ENCODE measurements at places on chromosomes 4 and X.

DNA sequence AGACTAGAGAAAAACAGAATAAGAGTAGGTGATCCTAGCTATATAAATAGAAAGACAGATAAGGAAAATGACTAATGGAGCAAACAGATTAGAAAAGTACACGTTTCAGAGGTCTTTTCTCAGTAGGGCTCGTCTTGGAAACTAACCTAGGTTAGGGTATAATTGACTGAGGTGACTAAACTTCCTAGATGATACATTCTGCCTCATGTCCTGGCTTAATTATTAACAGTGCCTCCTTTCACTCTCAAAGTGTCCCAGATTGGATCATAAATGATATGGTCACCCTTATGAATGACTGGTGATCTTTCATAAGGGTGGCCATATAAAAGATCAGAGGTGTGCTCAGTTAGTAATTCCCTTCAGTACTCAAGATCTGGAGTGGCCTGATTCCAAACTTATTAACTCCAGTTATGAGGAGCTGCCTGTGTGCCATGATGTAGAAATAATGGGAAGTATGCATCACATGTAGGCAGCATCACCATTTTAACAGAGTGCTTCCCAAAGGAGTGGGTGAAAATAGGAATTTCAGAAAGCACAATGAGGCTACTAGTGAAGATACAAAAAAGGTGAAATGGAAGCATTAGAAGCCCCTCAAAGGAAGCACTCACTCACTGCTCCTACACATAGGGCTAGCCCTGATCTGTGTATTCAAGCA is 14.7 kb upstream of the GRIA3 start:
- DNase-seq: no peak

GRCh38 chr4:4829837-4830236 is 29.6 kb upstream of the MSX1 start:
- no peak for DNase-seq

DNA sequence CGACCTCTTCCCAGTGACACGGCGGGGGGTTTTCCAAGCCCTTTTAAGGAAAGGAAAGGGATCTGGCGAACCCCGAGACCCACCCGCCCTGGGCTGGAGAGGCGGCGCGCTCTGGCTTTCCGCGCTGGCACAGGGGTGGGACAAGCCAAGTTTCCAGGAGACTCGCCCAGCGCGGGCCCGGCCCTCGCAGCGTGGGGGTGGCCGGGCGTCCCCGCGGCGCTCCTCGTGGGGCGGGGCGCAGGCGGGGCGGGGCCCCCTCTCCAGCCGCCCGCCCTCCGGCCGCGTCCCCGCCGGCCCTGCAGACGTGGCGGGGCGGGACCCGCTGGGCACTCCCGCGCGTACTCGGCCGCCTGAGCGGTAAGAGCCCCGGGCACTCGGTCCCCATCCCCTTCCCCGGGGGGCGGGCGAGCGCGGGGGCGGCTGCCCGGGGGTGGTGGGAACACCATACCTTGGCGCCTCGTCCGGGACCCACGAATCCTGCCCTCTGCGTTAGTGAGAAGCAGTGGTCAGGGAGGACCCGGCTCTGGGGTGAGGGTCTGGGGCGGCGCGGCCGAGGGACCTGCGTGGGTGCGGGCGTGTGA is at the start of gene FAM114A1:
TSS of gene FAM114A1 (plus strand) at position 329 of the 581 bp plus-strand sequence. CDS start 10,273 bp downstream, outside the sequence.
- no peak for DNase-seq

GRCh38 chrX:115547448-115547847 is 13.5 kb upstream of the PLS3 start:
- no peak for DNase-seq

DNA sequence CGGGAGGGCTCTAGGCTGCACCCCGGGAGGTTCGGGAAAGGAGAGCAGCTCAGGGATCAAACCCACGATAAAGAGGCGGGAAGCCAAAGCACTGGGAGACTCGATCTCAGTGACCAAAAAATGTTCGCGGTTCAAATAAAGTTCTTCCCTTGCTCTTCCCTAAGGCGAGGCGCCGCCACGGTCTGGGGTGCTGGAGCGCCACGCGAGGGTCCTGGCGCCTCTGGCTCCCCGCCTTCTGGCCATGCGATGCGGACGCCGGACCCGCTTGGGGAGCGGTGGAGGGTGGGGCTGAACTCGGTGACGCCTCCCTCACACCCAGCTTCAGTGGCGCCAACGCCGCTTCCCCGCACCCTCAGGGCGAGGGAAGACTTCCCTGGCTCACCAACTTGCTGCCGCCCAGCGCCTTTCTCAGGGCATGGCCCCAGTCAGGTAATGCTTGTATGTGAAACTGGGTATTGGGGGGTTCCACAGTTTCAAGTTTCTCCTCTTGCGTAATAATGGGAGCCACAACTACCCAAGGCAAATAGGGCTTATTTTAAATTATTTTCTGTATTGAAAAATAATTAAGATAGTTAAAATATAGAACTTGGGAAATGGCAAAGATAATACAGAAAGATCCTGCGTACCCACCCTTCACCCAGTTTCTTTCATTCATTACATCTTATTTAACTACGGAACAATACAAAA is at the start of gene QRFPR:
TSS of gene QRFPR (minus strand) at position 243 of the 687 bp plus-strand sequence. CDS start 371 bp downstream, outside the sequence.
- DNase-seq: no peak

DNA sequence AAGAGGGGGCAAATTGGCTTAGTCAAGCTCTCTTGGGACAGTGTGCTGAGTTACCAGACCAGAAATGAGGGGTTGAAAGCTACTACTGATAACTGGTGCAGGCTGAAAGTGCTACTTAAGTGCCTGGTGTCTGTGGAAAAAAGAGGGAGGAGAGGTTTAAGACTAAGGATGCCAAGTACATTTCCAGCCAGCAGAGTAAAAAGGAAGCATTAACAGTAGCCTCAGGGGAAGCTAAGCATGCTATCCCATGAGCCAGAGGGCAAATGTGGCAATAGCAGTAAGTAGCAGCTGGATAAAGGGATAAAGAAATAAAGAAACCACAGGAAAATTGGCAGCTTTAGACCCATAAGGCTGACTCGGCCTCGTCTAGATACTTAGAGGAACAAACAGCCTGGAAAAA is 196.3 kb upstream of the MAB21L2 start:
- DNase-seq: no peak

DNA sequence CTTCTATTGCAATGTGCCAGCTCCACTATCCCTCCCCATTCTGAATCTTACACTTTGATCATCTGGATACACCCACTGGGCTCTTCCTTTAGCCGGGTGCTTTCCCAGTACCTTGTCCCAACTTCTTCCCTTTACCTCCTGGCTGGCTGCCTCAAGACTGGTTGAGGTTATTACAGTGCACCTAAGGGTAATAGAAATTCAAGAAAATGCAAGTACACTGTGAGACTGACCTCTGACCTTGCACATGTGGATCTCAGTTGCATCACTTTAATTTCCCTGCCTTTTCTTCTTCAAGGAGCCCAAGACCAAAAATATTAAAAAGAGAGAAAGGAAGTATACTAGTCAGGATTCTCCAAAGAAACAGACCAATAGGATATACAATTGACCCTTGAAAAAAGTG is 53.9 kb upstream of the NOCT start:
- no peak for DNase-seq

GRCh38 chrX:37646254-37646653 is 39.3 kb upstream of the XK start:
- DNase-seq: no peak

- DNase-seq: no peak
Observed at GRCh38 chrX:23901805-23902204, 5.9 kb downstream of the APOO start.

- peak; percentile 41 for DNase-seq
Observed at GRCh38 chrX:106481341-106481740, 130.4 kb upstream of the RADX start.

DNA sequence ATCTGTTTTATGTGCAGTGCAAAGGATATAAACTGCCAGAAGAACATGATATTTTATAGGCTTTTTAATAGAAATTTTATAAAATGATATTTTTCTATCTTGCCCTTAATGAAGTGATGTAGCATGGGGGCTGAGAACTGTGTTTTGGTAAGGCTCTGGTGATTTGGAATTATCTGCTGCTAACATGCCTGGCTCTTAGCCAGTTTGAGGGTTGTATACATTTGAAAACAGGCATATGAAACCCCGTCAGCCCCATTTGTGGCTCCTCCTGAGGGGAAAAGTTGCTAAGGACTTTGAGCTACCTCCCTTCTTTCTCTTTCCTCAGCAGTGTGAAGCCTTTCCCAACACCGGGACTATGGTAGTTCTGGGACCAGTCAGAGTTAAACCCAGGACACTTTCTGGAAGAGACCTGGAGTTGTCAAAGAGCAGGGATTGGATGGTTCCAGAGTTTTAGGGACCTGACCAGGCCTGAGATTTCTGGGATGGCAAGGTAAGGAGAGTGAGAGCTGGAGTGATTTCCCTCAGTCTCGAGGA is 4.7 kb downstream of the SFRP2 start:
- DNase-seq: no peak

DNA sequence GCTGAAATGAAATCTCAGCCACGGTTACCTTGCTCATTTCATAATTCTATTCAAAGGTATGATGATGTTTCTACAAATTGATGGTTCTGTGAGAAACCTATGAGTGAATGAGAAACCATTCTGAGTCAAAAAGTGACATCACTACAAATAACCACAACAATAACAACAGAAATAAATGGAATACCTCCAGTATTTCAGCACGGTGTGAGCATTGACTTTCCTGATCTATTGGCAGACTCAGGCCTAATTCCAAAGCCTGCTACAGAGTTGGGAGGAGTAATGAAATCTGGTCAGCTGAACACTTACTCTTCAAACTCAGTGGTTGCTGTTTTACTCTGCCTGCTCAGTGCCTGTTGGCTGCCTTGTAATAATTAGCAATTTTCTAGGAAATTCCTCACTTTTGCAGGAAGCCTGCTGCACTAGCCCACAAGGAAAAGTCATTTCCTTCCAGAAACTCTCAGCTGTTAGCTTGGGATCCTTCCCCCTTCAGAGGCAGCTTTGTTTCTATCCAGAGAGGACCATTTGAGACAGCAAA is 18.8 kb upstream of the SYNPO2 start:
- no peak for DNase-seq

DNA sequence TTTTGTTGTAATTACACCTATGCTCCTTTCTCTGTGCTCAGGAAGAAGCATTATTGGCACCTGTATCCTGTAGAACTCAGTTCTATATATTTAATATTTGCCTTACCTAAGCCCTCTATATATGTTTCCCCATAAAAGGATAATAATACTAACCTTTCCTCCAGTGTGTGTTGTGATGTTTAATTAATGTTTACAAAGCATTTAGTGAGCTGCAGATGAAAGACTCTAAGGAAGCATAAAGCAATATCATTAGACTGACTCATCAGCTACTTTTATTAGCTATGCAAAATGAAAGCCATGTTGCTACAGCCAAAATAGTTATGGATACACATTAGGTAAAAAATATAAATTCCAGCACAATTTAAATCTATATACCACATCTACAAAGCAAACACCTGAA is 93.6 kb upstream of the PTPN13 start:
- DNase-seq: no peak

DNA sequence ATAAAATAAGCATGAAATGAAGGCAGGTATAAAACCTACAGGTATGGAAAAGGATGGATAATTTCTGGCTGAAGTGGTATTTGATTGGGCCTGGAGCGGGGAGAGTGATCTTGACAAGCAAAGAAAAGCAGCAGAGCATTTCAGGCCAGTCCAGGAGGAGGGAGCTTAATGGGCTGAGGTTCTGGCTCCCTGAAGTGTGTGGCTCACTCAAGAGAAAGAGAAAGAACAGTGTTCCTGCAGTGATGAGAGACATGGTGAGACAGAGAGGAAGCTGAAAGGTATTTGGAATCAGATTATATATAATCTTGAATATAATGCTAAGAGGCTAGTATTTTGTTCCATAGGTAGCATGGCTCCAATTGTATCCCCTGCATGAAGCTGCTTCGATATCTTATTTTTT is 153.5 kb downstream of the MGST2 start:
- no peak for DNase-seq

DNA sequence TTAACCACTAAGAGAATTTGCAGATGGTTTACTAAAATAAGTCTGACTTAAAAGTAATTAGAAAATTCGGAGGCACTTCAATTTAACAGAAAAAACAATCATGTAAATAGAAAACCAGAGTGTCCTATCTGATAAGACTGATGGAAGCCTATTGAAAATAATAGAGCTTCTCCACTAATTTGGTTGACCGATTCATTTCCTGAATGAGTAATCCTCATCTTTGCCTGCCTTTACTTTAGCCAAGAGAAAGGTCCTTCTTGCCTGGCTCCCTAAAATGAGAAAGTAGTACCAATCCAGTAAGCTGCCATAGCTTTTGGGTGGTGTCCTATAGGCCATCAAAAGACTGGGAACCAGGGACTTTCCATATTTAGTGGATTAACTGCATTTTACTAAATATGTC is 48.4 kb downstream of the KCNIP4 start:
- no peak for DNase-seq

DNA sequence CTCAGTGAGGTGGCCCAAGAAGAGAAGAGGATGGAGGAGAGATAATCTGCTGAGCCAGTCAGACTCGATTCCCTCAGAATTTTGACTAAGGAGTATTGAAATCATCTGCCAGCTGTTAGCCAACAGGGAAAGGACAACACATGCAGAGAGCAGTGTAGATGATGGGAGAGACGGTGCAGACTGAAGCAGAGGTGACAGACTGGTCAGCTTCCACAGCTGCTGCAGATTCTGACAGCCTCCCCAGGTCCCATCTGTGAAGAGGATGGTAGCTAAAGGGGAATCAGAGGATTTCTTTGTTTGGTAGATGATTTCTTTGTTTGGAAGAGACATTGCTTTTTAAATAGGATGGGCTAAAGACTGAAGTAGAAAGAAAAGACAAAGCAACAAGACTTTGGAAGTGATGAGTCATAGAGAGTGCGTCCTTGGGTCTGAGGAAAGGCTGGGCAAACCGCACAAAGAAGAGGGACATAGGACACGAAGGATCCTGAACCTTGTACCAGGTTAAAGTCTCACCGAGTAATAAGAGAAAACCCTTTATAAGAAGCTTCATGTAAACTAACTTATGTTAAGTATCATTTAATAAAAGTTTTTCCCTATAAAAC is 27.6 kb downstream of the INTU start:
- DNase-seq: no peak

DNA sequence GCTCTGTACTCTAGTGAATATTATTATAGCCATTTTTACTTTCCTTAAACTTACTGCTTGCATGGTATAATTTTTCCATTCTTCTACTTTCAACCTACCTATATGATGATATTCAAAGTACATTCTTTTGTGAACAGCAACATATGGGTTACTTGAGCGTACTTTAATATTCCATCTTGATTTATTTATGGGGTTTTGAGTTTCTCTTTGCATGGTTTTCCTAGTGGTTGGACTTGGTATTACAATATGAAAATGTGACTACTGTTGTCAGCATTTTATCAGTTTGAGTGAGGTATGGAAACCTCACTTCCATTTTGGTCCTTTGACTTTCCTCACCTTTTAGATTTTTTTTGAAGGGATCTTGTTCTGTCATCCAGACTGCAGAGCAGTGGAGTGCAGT is 35.9 kb downstream of the ADGRG4 start:
- no peak for DNase-seq

DNA sequence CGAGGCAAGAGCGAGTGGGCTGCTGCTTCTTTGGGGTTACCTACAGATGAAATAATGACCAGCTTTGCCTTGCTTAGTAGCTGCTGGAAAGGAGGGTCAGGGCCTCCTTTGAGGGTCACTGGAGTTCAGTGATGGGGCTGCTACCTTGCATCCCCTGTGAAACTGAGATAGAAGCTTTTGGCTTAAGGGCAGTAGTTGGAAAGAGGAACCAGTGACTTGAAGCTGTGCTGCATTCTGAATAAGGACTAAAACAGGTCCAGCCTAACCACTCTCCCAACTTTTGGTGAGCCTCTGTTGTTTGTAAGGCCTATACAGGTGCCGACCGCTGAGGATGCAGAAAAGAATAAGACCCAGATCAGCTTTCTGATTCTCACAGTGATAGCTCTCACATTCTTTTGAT is 41.2 kb downstream of the RASL11B start:
- no peak for DNase-seq

- DNase-seq: no peak
Observed at GRCh38 chr4:3879681-3880614, 113.8 kb downstream of the ADRA2C start.

All from Panc1 (cell line).